Natural killer cell (primary cell): ENCODE measurements at places on chromosomes 5 and 9.

DNA sequence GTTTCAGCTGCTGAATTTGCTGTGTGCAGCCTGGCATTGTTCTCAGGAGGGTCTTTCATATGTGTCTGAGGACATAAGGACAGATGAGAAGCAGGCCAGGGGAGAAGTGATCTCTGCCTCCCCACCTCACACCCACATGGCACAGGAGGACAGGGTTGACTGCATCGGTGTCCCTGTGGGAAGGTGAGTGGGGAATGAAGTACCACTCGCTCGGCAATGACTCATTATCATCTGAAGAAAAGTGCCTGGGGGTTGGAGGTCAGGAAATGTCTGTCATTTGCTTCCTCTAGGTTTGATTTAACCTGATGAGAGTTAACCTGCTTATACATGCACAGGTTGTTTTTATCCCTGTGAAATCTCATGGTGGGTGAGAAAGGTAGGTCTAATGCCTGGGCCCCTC is 195.0 kb downstream of the GADD45G start:
- no peaks in the 10 kb centered on the region for H3K4me1 ChIP-seq
- H3K27me3 ChIP-seq, result no peaks in the 10 kb centered on the region
- H3K27ac ChIP-seq, result no peak overlapping the region
- no peak for DNase-seq
- H3K36me3 ChIP-seq, result no peaks in the 10 kb centered on the region

DNA sequence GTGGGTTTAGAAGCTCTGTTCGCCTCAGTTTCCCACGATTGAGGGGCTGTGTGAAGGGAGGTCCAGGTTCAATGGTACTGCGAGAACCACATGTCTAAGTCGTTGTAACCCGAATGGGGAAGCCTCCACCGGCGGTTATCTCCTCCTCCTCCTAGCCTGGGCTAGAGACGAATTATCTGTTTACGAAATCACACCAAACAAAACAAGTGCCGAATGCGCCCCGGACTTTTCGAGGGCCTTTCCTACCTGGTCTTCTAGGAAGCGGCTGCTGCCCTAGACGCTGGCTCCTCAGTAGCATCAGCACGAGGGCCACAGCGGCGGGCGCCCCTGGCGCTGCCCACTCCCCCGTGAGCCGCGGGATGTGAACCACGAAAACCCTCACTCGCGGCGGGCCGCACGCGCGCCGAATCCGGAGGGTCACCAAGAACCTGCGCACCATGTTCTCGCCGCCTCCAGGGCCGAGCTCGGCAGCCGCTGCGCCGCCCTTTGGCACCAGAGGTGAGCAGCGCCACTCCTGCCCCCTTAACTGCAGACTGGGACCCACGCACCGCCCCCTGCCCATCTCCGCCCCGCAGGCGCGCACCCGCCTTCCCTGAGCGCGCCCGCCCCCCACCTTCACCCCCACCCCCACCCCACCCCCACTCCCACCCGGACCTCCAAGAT is at the start of gene CDKN2A:
Gene CDKN2A, minus strand, starts transcription at position 500 of the 663 bp plus-strand sequence.
- no peaks in the 10 kb centered on the region for H3K36me3 ChIP-seq
- H3K4me1 ChIP-seq, result peaks cover 14% of the 10 kb centered on the region
- DNase-seq, result peak; percentile 36
- peak within 1 kb of the TSS; percentile 63 for H3K4me3 ChIP-seq

DNA sequence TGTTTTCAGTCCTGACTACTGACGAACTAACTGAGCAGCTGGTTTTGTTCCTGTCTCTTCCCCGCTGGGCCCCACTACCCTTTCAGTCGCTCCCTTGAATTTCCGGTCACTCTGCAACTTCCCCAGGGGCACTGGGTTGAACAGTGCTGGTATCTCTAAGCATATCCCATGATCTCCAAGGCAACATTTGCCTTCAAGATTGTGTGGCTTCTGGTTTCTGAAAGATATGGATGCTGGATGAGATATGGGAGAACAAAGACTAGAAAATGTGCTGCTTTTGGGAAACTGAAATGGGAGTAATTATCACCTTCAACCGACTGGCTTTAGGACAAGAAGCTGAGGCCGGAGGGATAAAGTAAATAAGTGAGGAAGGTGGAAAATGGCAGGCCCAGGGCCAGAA is 258.2 kb upstream of the PIK3R1 start:
- H3K27ac ChIP-seq, result no peak overlapping the region
- DNase-seq, result no peak

- no peaks in the 10 kb centered on the region for H3K27me3 ChIP-seq
- no peak overlapping the region for H3K27ac ChIP-seq
- peaks cover 82% of the 10 kb centered on the region for H3K36me3 ChIP-seq
- no peaks in the 10 kb centered on the region for H3K4me1 ChIP-seq
Observed at GRCh38 chr5:62385816-62386400, 17.8 kb downstream of the DIMT1 start.

- H3K4me1 ChIP-seq, result no peaks in the 10 kb centered on the region
- no peak overlapping the region for H3K4me3 ChIP-seq
- no peaks in the 10 kb centered on the region for H3K27me3 ChIP-seq
- no peak for DNase-seq
- H3K27ac ChIP-seq, result no peak overlapping the region
Observed at GRCh38 chr9:89138463-89139390, 39.9 kb downstream of the SHC3 start.

GRCh38 chr9:127005770-127006314 is 91.3 kb downstream of the RALGPS1 start:
- no peaks in the 10 kb centered on the region for H3K27me3 ChIP-seq
- peaks cover 13% of the 10 kb centered on the region for H3K4me1 ChIP-seq
- no peak overlapping the region for H3K4me3 ChIP-seq
- no peak for DNase-seq
- no peaks in the 10 kb centered on the region for H3K36me3 ChIP-seq
- H3K27ac ChIP-seq, result peak overlapping the region; percentile 3

DNA sequence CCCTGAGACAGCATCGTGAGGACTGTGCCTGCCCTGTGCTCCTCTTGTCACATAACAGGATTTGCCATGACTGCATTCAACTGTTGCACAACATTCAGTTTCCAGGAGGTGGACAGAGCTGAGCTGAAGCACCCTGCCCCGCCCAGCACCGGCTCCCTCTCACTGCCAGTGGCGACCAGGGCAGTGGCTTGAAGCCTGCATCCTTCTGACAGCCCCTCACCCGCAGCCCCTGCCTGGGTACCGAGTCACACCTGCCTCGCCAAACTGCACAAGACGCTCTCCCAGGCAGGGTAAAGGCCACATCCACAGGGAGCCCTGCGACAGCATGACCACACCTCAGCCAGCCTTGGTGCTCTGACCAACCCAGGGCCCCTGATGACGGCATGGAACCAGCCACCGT is 59.9 kb upstream of the ZNF354A start:
- H3K4me3 ChIP-seq, result no peak overlapping the region
- H3K27ac ChIP-seq, result no peak overlapping the region
- no peak for DNase-seq
- no peaks in the 10 kb centered on the region for H3K4me1 ChIP-seq

DNA sequence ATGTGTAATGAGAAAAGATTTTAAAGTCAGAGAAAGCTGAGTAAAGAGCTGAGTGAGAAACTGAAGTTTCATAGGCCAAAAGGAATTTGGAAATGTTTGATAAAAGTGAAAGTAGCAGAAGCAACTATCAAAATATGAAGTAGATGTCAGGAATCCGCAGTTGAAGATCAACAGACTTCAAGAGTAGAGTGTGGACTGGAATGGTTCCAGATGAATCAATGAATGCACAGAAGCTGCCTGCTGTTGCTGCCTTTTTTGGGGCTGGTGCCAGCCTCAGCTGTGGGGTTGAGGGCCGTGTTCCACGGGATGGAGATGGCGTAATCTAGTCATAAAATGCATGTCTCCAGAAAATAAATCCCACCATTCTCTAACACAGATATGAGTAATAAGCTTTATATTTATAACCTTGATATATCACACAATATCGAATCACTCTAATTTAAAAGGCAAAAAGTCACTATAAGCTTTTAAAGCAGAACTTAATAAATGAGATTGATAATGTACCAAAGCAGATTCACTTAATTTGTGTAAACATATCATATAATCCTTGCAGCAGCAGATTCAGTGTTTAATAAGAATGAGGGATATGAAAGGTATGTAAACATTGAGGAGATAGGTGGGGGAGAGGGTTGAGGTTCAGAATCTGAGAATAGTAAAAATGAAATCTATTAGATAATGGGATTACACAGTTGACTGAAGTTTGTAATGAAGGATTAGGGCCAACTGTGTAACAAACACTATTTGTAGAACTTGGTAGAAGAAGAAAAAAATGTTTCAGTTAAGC is 652.3 kb upstream of the FTMT start:
- H3K27ac ChIP-seq, result no peak overlapping the region
- H3K4me1 ChIP-seq, result no peaks in the 10 kb centered on the region
- H3K36me3 ChIP-seq, result no peaks in the 10 kb centered on the region
- no peak overlapping the region for H3K4me3 ChIP-seq
- no peak for DNase-seq

GRCh38 chr9:101569741-101570501 is 24.8 kb downstream of the PPP3R2 start:
- H3K36me3 ChIP-seq, result peaks cover 21% of the 10 kb centered on the region
- no peak overlapping the region for H3K4me3 ChIP-seq
- no peaks in the 10 kb centered on the region for H3K4me1 ChIP-seq

- H3K36me3 ChIP-seq, result no peaks in the 10 kb centered on the region
- no peak for DNase-seq
- no peaks in the 10 kb centered on the region for H3K4me1 ChIP-seq
- no peak overlapping the region for H3K27ac ChIP-seq
- H3K27me3 ChIP-seq, result no peaks in the 10 kb centered on the region
Observed at GRCh38 chr9:134128727-134129679, 6.9 kb upstream of the WDR5 start.

DNA sequence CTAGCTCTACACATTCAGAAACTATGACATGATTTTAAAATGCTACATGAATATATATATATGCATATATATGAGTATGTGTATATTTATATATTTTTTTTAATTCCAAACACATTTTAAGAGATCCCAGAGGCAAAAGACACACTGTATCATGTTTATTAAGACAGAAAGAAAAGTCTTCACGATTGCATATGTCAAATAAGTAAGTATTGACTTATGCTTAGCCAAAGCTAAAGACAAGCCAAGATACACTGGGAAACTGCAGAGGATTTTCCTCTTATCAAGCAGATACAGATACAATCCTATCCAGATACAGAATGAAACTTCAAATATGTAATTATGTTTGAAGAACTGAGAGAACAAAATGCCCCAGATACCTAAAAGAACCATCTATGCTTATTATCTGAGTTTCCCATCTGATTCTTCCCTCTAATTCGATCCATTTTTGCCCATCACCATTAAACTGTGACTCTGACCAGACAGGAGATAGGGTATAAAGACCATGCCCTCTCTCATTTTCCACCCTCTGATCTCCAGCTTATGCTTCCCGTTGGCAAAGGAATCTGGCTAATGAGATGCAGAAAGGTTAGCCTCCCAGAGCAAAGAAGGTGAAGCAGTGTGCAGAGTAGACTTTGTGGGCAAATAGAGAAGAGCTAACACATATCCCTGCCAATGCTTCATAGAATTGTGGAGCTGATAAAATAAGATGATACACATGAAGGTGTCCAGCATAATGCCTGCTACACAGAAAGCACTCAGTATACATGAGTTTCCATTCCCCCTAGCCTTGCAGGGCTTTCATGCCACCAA is 131.0 kb upstream of the TARS1 start:
- DNase-seq, result no peak
- no peak overlapping the region for H3K27ac ChIP-seq
- no peaks in the 10 kb centered on the region for H3K4me1 ChIP-seq

GRCh38 chr5:147455822-147456450 is 53.9 kb downstream of the DPYSL3 start:
- peaks cover 16% of the 10 kb centered on the region for H3K4me1 ChIP-seq
- DNase-seq, result no peak
- H3K4me3 ChIP-seq, result no peak overlapping the region
- H3K27me3 ChIP-seq, result peaks cover 25% of the 10 kb centered on the region
- H3K36me3 ChIP-seq, result no peaks in the 10 kb centered on the region

DNA sequence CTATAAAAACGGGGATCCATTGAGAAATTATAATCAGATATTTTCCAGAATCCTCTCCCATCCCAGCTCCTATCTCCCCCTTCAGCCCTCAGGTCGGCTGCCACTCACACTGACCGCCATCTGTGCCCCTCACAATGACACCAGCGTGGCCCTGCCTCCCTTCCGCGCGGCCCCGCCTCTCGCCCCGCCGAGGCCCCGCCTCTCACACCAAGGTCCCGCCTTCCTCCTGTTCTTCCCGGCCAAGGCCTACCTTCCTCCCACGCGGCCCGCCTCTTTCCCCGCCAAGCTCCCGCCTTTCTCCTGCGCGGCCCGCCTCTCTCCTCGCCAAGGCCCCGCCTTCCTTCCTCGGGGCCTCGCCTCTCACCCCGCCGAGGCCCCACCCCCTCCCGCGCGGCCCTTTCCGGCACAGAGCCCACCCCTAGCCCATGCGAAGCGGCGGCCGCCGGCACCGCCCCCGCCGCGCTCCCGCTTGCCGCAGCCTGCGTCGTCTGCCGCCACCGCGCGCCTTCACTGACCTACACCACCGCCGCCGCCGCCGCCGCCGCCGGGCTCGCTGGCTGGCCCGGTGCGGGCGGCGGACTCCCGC is at the start of gene DNAJC21:
Gene DNAJC21, plus strand, starts transcription at position 426 of the 586 bp plus-strand sequence. CDS start 261 bp downstream, outside the sequence.
- no peaks in the 10 kb centered on the region for H3K27me3 ChIP-seq
- H3K36me3 ChIP-seq, result peaks cover 20% of the 10 kb centered on the region
- peak within 1 kb of the TSS; percentile 72 for H3K27ac ChIP-seq
- H3K4me3 ChIP-seq, result peak within 1 kb of the TSS; percentile 64

DNA sequence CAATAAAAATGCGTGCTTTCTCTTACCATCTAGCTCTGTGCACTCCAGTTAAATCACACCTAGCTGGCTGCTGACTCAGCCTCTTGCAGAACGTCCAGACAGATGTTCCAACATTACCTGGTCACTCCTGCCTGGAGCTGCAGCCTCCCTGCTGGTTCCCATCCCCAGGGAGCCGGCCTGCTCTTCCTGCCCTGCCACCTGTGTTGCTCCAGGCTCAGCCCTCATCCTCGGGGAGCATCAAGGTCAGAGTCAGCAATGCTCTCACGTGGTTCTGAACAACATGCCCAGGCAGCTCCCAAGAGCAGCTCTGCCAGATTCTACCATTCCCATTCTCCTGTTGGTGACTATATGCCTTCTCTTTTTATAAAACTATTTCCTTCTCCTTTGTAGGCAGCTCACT is 81.3 kb downstream of the GADD45G start:
- H3K4me3 ChIP-seq, result no peak overlapping the region
- no peak for DNase-seq
- no peak overlapping the region for H3K27ac ChIP-seq
- H3K4me1 ChIP-seq, result peaks cover 3% of the 10 kb centered on the region
- H3K27me3 ChIP-seq, result no peaks in the 10 kb centered on the region

GRCh38 chr9:131181091-131181681 is 55.8 kb downstream of the NUP214 start:
- peaks cover 5% of the 10 kb centered on the region for H3K4me1 ChIP-seq
- DNase-seq, result no peak
- peaks cover 53% of the 10 kb centered on the region for H3K36me3 ChIP-seq

DNA sequence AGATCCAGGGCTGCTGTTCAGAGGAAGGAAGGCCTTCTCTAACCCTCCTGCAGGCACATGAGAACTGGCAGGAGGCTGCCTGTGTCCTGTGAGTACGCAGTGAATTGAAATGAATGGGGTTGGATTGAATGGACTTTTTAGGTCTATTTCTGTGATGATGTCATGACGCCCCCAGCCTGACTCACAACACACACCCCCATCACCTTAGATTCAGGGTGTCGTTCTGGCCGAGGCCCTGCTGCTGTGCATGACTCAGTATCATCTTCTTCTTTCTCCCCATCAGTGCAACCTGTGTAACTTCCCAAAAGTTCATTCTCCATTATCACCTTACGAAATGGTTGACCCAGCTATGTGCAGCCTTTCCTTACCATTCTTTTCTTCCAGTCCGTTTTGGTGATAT is 5.4 kb downstream of the PCAT7 start:
- H3K4me3 ChIP-seq, result no peak overlapping the region
- no peak overlapping the region for H3K27ac ChIP-seq
- no peaks in the 10 kb centered on the region for H3K36me3 ChIP-seq
- no peak for DNase-seq
- H3K27me3 ChIP-seq, result no peaks in the 10 kb centered on the region
